GM12865 (cell line): ENCODE measurements at places on chromosomes 11 and 22.

GRCh38 chr11:8917157-8917825, 6.3 kb downstream of the AKIP1 start:
- DNase-seq = no peak

DNA sequence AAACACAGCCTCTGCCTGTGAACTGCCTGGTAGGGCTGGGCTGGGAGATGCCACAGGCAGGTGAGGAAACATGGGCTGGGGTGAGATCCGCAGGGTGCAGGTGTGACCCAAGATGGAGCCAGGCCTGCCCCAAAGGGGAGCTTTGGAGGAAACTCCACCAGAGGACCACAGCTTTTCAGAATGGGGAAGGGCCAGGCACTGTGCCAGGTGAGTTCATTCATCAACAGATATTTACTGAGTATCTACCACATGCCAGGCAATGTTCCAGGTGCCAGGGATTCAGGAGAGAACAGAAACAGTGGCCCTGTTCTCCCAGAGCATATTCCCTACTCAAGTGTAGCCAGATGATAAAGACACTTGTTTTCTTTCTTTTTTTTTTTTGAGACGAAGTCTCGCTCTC, 11.2 kb downstream of the RTN4RL2 start:
- DNase-seq = no peak

DNA sequence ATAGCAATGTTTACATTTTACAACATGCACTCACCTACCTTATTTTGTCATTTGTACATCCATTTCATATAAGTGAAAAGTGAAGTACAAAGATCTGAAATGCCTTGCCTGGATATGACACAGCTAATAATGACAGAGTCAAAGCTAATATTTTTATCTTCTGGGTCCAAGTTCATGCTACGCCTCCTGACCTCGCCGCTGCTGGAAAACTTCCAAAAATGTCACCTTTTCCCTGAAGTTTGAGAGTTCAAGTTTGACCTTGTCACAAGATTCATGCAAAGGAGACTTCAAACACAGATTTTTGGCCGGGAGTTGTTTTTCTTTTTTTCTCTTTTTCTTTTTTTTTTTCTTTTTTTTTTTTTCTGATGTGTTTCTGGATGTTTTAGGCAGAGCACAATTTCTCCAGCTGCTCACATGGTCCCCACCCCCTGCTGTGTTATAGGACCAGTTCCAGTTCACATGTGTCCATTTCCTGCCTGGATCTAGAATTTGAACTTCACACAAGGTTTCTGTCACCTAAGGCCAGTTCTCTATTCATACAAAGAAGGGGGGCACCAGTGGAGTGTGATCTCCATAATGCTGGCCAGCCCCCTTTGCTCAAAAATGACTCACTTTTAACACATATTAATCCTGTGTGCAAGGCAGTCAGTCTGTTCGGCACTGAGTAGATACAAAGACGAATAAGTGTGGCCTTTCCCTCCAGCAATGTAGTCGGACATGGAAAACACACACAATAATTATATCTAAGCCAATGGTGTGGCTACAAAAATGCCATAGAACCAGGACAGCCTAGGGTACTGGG, 546.8 kb downstream of the BUD13 start:
- no peak for DNase-seq

- no peak for DNase-seq
These were observed 12.2 kb downstream of the PARVG start for GRCh38 chr22:44192816-44193534.

DNA sequence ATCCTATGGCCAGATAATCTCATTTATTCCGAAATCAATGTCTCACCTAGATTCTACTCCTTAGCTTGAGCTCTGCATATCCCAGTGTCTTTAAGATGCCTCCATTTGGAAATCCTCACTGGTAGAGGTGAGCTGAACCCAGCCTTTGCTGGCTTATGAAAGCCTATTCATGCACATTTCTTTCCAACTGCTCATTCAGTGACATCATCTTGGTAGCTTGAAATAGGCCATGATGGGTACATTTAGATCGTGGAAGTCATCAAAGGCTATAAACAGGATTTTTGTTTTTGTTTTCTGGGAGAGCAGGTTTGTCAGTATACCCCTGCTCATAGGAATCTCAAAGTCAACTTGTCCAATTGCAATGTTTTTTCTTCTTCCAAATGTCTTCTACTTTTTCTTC, 6.0 kb downstream of the NXPE1 start:
- no peak for DNase-seq

- no peak for DNase-seq
These were observed 32.5 kb upstream of the CFAP300 start for GRCh38 chr11:102014756-102015155.

DNA sequence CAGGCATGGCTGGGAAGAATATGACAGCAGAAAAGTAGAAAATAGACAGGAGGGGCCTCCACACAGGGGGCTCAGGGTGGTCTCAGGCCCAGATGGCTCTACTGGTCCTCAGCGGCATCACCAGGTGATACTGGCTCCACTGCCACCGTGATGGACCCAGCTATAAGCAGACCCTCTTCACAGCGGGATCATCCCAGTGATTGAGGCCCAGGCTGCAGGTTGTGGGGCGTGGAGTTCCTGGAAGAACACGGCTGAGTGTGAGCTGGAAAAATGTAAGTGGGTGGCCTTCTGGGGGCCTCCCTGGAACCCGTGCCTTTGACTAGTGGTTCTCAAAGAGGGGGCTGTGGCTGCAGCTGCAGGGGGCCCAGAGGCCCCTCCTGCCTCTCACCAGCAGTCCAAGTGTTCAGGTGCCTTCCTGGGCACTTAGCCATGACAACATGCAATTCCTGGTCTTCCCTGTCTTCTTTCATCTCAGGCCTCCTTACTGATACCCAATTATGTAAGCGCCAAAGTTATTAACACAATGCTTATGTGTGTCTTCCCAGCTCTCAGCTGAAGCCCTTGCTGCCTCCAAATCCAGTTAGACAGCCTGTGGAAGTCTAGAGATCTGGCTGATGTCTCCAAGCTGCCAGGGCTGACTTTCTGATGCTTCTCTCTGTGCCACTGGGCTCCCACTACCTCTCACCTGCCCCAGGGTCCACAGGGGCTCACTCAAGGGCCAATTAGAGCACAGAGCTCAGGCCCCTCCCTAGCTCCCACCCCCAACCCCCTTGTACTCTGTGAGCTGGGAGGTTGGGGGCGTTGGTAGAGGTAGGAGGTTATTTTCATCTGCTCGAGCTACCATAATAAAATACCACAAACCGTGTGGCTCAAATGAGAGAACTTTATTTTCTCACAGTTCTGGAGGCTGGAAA, 110.1 kb upstream of the LMO1 start:
- no peak for DNase-seq

DNA sequence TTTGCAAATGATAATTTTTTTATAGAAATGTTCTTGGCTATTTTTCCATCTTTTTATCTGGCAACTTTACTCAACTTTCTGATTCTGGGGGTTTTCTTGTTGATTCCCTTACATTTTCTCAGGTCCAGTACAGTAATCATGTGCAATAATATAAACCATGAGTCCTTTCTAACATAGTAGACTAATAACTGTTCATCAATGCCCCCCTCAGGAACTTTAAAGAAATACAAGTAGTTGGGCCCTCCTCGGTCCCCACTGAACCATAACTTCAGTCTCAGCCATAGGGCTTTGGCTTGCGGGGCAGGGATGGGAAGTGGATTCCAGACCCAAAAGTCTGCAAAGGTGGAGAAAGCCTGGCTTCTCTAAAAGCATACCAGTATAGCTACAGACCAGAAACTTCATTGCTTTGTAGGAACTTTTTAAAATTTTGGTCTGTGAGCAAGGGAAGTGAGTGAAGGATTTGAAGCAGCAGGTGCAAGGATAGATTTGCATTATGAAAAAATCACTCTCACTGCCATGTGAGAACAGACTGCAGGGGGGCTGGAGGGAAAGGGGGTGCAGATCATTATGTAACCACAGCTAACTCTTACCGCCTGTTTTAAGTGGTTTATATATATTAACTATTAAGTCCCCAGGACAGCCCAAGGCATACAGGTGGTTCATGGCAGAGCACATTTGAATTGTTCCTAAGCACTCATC, 10.4 kb upstream of the TUB start:
- DNase-seq = peak; percentile 22

DNA sequence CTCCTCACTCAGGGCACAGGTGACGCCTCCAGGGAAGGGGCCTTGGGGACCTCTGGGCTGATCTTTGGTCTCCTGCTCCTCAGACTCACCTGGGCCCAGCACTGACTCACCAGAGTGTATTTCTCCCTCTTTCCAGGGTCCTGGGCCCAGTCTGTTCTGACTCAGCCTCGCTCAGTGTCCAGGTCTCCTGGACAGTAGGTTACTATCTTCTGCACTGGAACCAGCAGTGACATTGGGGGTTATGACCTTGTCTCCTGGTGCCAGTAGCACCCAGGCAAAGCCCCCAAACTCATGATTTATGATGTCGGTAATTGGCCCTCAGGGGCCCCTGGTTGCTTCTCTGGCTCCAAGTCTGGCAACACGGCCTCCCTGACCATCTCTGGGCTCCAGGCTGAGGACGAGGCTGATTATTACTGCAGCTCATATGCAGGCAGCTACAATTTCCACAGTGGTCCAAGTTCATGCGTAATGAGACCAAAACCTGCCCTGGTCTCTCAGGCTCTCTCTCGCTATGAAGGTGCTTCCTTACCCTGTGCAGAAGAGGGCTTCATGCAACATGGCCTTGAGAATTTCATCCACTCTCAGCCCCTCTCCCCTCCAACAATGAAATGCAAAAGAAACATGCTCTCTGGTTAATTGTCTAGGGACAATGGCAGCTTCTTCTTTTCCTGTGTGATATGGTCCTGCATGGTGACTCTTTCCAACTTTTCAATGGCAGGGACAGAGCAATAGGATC, 21.0 kb upstream of the PRAME start:
- DNase-seq = no peak

DNA sequence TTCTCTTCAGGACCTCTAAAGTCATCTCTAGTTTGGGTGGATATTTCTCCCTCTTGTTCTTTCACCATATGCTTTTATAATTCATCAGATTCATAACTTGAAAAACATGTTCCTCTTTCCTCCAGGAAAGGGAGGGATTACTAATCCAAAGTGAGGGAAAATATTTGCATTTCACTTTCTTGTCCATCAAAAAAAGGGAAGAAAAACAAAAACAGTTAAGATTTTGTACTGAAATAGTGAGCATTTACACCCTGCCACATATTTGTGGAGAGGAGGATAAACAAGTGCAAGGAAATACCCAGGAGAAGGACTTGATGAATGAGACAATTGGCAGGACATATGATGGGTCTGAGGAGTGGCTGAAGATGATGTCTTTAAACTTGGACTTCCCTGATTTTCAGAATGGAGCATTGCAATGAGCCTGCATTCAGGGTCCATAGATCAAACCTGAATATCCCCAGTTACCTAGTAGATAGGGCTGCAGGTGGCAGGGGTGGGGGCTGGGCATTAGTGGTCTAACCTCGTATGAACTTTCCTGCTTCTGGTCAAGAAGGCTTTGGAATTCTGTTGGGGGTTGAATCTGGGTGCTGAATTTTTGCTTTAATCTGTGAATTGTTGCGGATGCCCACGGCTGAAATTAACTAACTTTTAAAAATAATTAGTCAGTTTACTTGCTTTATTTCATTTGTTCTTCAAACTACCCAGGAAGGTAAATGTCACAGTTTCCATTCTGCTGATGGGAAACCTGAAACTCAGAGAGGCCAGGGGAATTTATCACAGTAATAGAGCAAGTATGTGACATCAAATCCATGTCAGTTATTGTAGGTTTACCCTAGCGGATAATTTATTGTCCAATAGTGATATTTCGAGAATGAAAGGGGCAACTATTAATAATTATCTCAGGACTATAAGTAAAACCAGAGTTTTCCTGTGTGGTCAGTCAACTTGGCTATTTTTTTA, 36.9 kb upstream of the TMEM123 start:
- no peak for DNase-seq
